HL-60 (cell line): ENCODE measurements at places on chromosomes 2 and 18.

DNA sequence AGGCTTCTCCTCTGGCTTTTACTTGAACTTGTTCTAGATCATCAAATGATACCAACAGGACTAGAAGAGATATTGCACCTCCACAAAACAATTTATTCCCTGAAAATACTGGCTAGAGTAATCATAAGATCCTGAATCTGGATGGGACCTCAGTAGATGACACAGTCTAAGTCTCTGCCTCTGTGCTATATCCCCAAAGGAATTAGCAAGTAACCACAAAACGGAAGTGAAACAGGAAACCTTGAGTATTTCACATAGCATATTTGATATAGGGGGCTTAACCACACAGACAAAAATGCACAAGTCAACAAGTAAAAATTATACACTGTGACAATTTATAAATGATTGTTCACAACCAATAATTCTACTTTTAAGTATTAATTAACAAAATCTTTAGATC, 456.9 kb upstream of the TNP1 start:
- peak; percentile 26 for DNase-seq

- peak; percentile 29 for DNase-seq
Observed at GRCh38 chr18:48230467-48231113, 178.6 kb downstream of the ZBTB7C start.

- no peak for DNase-seq
Observed at GRCh38 chr2:119009110-119009509, 67.1 kb downstream of the MARCO start.

- DNase-seq: no peak
Observed at GRCh38 chr2:162056796-162057399, 17.1 kb downstream of the DPP4 start.

GRCh38 chr2:163755366-163755765, 19.6 kb upstream of the FIGN start:
- no peak for DNase-seq

DNA sequence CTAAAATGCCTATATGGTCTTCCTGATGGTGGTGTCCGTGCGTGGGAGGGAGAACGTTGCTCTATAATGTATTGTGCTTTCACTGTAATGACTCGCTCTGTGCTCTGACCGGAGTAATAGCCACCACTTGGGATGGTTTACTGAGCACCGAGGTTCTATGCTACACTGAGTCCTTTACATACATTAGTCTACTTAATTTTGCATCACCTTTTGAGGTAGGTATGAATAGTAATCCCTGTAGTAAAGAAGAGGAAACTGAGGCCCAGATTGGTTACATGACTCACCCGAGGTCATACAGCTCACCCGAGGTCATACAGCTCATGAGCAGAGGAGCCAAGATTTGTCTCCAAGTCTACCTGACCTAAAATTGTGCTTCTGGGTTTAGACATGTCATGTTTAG, 79.5 kb downstream of the ARMC9 start:
- no peak for DNase-seq

GRCh38 chr2:43104763-43105162, 121.6 kb downstream of the ZFP36L2 start:
- no peak for DNase-seq

- DNase-seq: no peak
Observed at GRCh38 chr18:65422544-65423136, 328.2 kb upstream of the CDH7 start.

DNA sequence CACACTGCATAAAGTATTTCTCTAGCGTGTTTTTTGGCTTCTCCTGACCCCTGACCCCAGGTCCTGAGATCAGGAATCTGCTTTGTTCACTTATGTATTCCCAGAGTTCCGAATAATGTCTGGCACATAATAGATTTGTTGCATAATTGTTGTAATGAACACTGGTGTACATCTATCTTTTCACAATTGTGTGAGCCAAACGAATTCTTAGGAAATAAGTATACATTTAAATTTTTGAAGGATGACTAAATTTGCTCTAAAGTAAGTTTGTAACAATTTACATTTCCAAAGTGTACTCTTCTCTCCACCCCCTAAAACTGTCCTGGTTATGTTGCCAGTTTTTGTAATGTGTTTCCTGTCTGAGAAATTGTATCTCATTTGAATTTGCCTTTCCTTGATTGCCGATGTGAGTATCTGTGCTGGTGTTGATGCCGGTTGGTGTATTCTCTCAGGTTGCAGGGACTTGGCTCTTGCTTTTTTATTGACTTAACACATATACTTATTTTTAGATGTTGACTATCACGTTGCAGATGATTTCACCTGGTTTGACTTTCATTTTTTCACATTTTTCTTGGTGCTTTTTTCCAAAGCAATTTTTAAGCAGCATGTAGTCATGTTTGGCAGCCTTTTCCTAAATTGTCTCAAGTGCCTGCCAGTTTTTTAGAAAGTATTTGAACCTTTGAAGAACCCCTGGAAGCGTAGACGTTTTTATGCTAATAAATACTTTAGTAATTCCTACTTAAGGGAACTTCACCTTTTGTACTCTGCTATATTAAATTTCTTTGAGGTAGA, 16.1 kb upstream of the FARP2 start:
- no peak for DNase-seq

- DNase-seq: no peak
Observed at GRCh38 chr18:44701227-44701626, 20.5 kb downstream of the SETBP1 start.

DNA sequence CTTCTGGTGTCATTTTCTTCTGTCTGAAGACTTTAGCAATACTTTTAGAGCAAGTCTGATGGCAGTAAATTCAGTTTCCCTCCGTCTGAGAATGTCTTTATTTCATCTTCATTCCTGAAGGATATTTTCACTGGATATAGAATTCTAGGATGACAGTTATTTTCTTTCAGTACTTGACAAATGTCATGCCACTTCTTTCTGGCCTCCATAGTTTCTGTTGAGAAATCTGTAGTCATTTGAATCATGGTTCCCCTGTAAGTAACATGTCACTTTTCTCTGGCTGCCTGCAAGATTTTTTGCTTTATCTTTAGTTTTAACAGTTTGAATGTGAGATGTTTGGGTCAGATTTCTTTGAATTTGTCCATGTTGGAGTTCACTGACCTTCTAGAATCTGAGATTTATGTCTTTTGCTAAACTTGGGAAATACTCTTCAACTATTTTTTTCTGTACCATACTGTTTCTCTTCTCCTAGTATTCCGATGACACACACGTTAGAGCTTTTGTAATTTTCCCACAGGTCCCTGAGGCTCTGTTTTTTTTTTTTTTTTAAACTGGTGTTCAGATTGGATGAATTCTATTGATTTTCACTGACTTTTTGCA, 30.2 kb downstream of the RMND5A start:
- no peak for DNase-seq

DNA sequence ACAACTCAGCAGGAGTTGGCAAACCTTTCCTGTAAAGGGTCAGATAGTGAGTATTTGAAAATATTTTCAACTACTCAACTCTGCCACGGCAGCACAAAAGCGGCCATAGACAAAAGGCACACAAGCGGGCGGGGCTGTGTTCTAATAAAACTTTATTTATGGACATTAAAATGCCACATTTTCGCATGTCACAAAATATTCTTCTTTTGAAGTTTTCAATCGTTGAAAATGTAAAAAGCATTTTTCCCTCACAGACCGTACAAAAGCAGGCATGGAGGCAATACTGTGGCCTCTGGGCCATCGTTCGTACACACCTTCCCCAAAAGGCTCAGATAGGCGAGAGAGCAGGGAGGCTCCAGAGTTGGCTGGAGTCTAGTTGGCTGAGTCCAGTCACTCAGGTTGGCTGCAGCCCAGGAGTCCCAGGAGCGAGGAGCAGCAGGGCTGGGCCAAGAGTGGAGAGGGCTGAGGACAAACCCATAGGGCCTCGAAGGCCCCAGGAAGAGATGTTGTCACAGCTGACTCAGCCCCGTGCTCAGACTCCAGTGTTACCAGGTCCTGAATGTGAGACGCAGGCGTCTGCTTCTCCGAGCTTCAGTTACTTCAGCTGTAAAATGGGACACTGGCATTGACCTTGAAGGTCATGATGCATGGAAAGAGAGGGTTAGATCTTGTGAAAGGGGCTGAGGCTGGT, 42.5 kb downstream of the SDC1 start:
- no peak for DNase-seq

- DNase-seq: no peak
Observed at GRCh38 chr2:177295484-177295883, 31.0 kb upstream of the NFE2L2 start.

DNA sequence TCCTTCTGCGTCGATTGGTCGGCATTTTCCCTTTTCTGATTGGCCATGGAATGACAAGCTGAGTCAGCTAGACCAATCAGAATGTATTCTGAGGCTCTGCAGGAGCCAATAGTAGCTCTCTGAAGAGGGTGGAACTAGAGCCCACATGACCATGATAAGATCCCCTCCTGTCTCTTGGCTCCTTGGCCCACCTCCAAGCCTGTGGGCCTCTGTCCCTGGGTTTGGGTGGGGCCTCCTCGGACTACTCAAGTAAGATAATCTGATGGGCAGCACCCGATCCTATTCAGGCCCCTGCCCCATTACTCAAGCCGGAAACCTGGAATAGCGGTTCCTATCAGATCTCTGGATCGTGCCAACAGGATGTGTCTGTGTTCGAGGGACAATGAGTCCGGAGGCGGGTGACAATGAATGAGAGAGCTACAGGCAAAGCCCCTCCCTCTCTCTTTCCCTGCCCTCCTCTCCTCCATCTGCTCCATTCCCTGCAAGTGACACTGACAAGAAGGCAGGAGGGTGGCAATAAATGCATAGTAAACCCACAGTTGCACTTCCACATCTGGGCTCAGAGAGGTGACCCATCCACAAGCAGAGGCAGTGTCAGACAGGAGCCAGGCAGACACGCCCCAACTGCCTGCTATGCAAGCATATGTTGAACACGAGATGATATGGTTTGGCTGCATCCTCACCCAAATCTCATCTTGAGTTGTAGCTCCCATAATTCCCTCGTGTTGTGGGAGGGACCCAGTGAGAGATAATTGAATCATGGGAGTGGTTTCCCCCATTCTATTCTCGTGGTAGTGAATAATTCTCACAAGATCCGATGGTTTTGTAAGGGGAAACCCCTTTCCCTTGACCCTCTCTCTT, 114.7 kb downstream of the TNS1 start:
- no peak for DNase-seq

- DNase-seq: no peak
Observed at GRCh38 chr2:239321596-239322415, 79.0 kb downstream of the HDAC4 start.

DNA sequence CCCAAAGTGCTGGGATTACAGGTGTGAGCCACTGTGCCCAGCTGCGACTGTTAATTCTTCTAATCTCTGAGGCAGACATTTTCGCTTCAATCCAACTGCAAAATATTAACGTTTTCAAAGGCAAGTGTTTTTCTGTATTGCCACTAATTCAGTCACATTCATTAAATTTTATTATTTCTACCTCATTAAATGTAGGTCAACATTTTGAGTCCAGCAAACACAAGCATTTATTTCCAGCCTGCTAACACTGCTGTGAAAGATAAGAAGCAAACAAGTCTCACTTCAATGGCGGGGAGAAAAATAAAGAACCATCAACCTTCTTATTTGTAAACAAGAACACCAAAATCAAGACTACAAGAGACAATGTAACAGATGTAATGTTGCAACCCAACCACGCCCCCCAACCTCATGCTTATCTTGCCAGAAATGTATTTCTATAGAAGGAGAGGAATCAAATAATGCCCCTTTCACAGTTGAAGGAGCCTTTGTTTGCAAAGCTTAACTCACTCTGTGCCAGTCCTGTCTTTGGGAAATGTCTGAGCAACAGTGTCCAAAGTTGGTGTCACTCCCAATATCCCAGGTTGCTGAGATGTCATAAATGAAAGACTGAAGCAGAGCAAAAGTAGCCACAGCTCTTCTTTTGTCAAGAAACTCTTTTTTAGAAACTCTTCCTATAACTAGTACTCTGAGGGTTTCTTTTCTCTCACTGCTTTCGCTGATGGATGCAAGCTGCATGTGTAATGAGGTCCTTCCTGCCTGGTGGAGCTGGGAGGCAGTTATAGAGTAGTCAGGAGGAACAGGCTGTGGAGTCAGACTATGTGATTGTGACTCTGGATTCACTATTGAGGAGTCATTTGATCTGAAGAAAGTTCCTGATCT, 8.6 kb downstream of the DOCK10 start:
- no peak for DNase-seq

DNA sequence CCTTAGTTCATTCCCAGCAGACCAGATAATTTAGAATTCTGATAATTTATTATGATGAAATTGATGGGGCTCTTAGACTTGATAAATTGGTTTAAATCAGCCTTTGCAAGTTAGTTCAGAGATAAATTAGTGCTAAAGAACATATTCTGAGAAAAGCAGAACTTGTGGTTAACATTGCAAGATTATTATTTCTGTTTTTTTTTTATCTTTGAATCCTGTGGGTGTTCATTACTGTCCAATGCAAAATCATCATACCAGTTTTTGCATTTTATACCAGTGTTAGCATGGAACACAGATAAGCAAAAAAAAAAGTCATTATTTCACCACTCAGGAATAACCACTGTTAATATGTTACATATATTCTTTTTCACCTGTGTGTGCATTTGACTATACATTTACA, 9.1 kb downstream of the SEPTIN2 start:
- DNase-seq: no peak

- DNase-seq: no peak
Observed at GRCh38 chr2:30799366-30799765, 7.9 kb downstream of the CAPN13 start.

DNA sequence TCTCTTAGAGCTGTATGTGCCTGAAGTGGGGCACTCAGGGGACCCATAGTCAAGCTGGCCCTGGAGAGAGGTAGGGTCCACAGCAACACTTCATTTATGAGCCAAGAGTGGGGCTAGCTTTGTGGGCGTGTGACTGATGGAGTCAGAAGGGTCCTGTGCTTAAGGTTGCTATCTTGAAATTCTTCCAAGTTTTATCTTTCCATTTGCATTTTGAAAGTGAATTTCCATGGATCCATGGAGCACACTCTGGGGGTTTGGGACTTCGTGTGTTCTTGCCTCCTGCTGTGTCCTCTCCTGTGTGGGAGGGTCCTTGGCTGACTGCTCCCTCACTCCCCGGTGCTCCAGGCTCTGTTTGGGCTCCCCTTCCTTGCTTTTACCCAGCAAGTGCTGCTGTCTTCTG, 50.8 kb downstream of the FHOD3 start:
- no peak for DNase-seq

DNA sequence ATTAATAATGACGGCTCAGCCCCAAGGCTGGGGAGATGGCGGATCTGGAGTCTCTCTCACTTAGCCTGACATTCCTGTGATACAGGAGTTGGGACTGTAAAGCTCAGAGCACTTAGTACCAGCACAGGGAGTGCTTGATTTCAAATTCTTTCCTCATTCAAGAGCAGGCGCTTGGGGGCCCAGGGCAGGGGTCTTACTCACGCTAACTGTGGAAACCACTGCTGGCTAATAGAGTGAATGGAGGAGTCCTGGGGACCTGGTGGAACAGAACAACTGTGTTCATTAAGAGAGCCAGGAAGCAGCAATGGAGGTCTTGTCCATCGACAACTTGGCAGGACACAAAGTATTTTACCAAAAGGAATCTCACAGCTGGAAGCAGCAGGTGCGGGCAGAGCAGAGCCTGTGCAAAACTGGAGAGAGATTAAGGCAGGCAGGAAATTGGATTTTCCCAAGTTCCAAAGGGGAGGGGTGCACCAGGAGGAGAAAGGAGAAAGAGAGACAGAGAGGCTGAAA, 358.9 kb downstream of the TNS1 start:
- no peak for DNase-seq

- DNase-seq: no peak
Observed at GRCh38 chr2:150467621-150467963, 19.9 kb downstream of the RND3 start.

GRCh38 chr2:205405752-205406151, 276.5 kb upstream of the NRP2 start:
- no peak for DNase-seq
